ENCODE measurements at places on chromosomes 3 and 15. TPM values are rescaled to one million over a fixed set of nuclear protein-coding genes. Genes with fewer than 3 reads are reported as not detected.

Gene FURIN
- total RNA-seq: 48.4 TPM

Gene SPATA16
- total RNA-seq: not detected

Gene WNT5A
- 1,597 TPM for total RNA-seq

Gene TRH
- not detected for total RNA-seq

Gene CASR
- not detected for total RNA-seq

Gene TRPM1
- total RNA-seq: not detected

Gene SLC25A38
- 26.5 TPM for total RNA-seq

Gene SLC15A2
- 0.32 TPM for total RNA-seq

Gene SLC12A1
- total RNA-seq: not detected

Gene PLSCR5
- total RNA-seq: not detected

Gene FANCD2
- total RNA-seq: 3.4 TPM

Gene APBA2
- total RNA-seq: 8.7 TPM

Gene AADACL2
- total RNA-seq: not detected
